ENCODE measurements at places on chromosomes 12 and 14.

- no peak for DNase-seq
These were observed 165.5 kb upstream of the PLXNC1 start for GRCh38 chr12:93982771-93983315.

DNA sequence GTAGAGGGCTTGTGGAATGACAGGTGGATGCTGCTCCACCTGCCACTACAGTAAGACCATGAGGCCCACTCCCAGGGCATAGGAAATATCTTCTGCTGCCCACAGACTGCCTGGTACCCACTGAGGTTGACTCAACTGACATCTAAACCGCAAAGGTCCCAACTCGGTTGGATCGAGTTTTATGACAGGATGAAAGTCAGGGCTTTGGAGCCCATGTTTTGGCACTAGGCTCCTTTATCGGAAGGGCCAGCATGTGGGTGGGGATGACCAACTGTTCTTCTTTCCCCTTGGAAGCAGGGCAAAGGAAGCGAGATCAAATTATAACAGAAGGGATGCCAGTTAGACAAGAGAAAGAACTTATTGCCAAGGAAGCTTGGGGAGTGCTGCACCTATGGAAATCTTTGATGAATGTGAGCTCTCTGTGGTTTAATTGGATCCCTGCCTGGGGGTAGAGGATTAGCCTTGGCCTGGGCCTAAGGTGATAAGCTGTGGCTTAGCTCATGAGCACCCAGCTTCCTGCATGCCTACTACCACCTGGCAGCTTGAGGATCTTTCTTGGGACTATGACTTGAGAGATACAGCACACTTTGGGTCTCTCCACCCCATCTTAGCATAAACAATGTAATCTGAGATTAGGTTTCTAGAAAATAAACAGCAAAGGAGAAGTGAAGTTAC is 121.8 kb downstream of the KCNA5 start:
- no peak for DNase-seq

DNA sequence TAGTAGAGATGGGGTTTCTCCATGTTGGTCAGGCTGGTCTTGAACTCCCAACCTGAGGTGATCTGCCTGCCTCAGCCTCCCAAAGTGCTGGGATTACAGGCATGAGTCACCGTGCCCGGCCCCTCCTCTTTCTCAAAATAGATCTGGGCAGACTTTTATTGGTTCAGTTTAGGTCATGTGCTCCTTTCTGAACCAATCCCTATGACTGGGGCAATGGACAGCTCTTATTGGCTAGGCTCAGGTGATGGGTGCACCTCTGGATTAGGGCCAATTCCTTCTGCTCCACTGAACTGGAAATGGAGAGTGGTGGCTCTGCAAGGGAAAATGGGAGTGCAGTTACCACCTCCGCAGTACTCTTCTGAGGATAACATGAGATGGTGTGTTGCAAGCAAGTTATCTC is 6.2 kb upstream of the ATP6V0A2 start:
- no peak for DNase-seq

- DNase-seq = no peak
These were observed 440.9 kb downstream of the NAV3 start for GRCh38 chr12:78271546-78271945.
